ENCODE measurements at places on chromosomes 6 and 20. TPM values are rescaled to one million over a fixed set of nuclear protein-coding genes. Genes with fewer than 3 reads are reported as not detected.

DNA sequence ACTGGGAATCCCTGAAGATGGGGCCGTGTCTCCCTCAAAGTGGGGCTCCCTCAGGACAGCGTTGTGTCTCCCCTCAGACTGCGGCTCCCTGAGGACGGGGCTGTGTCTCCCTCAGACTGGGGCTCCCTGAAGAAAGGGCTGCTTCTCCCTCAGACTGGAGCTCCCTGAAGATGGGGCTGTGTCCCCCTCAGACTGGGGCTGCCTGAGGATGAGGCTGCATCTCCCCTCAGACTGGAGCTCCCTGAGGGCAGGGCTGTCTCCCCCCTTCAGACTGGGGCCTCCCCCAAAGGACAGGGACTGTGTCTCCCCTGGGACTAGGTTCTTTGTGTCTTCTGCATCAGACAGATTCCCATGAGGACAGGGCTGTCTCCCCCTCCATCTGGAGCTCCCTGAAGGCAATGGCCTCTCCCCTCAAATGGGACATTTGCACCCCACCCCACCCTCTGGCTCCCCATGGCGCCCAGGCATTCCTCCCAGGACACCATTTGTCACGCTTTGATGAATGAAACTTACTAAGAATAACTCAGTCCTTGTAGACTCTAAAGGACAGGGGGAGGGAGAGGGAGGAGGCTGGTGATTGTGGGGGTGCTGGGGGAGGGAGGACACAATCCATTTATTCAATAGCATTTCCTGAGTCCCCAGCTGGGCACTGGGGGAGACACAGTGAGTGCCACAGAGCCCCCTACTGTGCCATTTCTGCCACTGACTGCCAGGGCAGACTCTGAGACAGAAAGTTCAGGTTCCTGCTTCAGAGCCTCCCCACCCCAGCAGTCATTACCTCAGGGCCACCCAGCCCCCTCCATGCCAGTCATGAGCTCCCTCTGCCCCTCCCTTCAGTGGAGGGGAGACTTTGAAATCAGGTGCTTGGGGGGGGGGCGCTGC lies 122.4 kb downstream of the MRPL14 start:
- DNase-seq: no peak

- DNase-seq: no peak
Measured at GRCh38 chr20:1664911-1665310, 7.3 kb upstream of the SIRPG start.

DNA sequence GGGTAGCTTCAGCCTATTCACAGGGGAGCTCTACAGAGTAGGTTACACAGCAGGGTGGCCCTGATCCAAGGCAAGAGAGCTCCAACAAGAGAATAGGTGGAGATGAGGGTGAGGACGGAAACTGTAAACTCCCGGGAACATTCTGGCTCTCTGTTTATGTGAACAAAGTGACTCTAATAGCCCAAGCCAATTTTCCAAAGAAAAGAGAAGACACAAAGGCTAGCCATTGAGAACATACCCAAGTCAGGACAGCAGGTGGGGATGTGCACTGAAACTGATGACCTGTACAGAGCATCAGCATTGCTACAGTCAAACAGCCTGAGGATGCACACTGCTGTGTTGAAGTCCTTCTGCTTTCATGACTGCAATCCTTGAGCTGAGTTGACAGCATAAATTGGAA lies 136.0 kb upstream of the TOP1 start:
- DNase-seq: no peak

GRCh38 chr20:45701104-45701503 lies 734 bp upstream of the WFDC13 start:
- no peak for DNase-seq

GRCh38 chr6:64409948-64410347 lies 774.3 kb downstream of the PHF3 start:
- no peak for DNase-seq

DNA sequence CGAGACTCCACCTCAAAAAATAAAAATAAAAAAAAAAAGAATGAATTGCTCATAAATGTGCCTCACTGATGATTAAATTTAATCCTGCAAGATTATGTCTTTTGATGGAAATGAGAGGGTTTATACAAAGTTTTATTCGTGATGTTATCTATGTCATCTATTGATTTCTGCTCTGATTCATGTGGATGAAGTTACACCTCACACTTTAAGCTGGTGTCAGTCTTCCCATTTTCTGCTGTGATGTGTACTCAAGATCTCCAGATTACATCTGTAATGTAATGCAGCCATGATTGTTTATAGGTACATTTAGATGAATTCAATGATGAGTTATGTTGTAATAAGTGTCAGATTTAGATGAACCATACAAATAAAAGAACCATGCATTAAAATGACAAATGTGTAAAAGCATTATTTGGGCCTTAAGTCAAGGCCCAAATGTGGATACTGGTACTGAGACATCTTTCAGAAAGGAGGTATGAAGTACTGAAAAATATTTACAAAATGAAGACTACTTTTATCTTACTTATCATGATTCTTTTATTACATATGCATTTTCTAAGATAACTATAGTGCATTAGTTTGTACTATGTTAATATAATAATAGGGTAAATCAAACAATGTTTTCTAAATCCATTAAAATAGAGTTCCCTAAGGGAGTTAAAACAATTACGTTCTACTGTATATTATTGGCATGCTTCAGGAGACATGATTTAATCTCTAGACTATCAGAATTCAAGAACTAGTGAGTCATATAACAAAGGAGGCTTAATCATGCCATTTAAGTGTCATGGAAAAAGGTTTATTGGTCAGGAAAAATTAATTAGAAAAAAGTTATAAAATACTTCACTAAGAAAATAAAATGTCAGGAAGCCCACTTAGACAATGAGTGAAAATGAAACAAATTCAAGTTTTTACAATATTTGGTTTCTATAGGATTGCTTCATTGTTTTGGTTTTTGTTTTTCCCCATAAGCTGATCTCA lies 34.5 kb downstream of the HCRTR2 start:
- DNase-seq: no peak

DNA sequence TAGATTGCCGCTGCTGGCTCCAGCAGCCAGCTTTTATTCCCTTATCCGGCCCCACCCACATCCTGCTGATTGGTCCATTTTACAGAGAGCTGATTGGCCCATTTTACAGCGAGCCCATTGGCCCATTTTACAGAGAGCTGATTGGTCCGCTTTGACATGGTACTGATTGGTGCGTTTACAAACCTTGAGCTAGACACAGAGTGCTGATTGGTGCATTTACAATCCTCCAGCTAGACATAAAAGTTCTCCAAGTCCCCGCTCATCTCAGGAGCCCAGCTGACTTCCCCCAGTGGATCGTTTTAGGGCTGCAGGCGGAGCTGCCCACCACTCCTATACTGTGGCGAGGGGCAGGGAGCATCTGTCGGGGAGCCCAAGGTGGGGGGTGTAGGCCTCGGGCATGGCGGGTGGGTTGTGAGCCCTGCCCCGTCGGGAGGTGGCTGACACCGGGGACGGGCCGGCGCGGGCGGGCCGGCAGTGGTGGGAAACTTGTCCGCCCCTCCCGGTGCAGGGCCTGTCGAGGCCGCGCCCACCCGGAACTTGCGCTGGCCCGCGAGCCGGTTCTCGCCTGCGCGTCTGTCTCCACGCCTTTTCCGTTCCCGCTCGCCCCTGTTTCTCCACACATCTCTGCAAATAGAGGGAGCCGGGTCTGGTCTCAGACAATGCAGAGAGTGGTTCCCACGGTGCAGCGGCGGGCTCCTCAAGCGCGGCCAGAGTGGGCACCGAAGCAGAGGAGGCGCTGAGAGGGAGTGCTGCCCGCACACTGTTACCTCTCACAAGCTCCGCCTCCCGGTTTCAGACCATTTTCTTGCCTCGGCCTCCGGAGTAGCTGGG lies 86.1 kb upstream of the STMND1 start:
- no peak for DNase-seq

GRCh38 chr6:39102821-39103136 lies 12.2 kb downstream of the SAYSD1 start:
- DNase-seq: no peak

GRCh38 chr20:16978497-16978896 lies 230.3 kb downstream of the OTOR start:
- DNase-seq: no peak

DNA sequence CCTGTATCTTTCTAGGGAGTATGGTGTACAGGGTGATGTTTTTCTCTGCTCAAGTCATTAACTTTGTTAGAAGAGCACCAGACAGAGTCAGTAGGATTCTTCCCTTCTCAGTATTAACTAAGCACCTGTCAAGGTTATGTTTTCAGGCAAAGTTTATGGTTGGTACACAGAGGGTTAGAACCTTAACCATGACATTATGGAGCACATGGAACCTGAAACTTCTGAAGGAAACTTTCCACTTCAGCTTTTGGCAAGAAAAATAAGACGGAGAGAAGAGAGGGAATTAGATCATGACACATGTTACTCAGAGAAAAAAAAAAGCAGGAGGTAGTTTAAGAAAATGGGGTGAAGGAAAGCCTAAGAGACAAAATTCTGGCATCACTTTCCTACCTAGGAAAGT lies 112.9 kb upstream of the PDE7B start:
- DNase-seq: no peak

GRCh38 chr6:149173222-149173621 lies 144.3 kb upstream of the TAB2 start:
- no peak for DNase-seq

GRCh38 chr6:122984393-122984792 lies 11.6 kb upstream of the CLVS2 start:
- DNase-seq: no peak

GRCh38 chr6:157879873-157880254 lies 56.8 kb downstream of the SNX9 start:
- DNase-seq: no peak

The TNFRSF21 gene
- total RNA-seq: 2.3 TPM

The SNAI1 gene
- 13.0 TPM for total RNA-seq

The CLPSL1 gene
- total RNA-seq: not detected

The VPS52 gene
- total RNA-seq: 60.3 TPM

The NR2E1 gene
- not detected for total RNA-seq
